ENCODE measurements at places on chromosomes 11 and 22.

DNA sequence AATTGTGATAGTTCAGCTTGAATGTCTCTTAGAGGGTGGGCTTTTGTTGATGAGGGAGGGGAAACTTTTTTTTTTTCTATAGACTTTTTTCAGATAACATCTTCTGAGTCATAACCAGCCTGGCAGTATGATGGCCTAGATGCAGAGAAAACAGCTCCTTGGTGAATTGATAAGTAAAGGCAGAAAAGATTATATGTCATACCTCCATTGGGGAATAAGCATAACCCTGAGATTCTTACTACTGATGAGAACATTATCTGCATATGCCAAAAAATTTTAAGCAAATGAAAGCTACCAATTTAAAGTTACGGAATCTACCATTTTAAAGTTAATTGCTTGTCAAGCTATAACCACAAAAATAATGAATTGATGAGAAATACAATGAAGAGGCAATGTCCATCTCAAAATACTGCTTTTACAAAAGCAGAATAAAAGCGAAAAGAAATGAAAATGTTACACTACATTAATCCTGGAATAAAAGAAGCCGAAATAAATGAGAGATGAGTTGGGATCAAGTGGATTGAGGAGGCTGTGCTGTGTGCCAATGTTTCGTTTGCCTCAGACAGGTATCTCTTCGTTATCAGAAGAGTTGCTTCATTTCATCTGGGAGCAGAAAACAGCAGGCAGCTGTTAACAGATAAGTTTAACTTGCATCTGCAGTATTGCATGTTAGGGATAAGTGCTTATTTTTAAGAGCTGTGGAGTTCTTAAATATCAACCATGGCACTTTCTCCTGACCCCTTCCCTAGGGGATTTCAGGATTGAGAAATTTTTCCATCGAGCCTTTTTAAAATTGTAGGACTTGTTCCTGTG, 3.9 kb downstream of the MALAT1 start:
- DNase-seq, result peak; percentile 45

GRCh38 chr11:305844-306211, 1.8 kb upstream of the IFITM2 start:
- no peak for DNase-seq

- DNase-seq, result no peak
Measured at GRCh38 chr11:59542142-59542810, 30.9 kb downstream of the OR4D9 start.

- no peak for DNase-seq
Measured at GRCh38 chr11:30895046-30895445, 308.9 kb upstream of the MPPED2 start.

DNA sequence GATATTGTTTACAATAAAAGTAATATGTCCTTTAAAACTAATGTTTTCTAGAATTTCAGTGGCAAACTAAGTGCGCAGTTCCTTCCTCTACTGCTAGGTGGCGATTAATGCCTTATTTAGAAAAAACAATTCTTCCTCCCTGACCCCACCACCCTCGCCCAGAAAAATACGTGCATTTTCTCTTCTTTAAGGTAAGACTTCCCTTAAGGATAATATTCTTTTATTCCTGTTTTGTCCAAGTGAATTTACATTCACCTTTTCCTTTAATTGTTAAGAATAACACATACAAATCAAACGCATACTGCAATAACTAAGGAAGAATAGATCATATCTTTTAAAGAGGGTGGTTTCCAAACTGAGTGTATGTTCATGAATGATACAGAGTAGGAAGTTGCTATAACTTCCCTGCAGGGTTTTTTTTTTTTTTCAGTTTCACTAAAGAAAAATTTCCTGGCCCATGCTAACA, 17.0 kb upstream of the PSMA1 start:
- DNase-seq, result peak; percentile 67

DNA sequence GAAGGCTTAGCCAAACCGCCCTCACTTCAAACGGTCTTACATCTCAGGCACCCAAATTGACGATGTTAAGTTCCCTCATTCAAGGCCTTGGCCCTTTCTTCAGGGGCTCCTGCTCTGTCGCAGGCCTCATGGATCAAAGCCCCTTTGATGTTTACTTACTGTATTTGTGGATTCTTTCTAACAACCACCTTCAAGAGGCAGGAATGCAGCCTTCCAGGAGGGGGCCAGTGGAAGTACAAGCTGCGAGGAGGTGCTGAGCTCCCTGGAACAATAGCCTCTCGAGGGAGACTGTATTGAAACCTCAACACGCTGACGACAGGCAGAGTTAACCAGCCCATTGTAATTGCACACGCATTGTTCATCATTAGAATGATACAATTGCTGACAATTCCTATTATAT, 209.1 kb downstream of the ST3GAL4 start:
- DNase-seq, result no peak

GRCh38 chr22:24384131-24384530, 43.3 kb upstream of the ADORA2A start:
- no peak for DNase-seq

DNA sequence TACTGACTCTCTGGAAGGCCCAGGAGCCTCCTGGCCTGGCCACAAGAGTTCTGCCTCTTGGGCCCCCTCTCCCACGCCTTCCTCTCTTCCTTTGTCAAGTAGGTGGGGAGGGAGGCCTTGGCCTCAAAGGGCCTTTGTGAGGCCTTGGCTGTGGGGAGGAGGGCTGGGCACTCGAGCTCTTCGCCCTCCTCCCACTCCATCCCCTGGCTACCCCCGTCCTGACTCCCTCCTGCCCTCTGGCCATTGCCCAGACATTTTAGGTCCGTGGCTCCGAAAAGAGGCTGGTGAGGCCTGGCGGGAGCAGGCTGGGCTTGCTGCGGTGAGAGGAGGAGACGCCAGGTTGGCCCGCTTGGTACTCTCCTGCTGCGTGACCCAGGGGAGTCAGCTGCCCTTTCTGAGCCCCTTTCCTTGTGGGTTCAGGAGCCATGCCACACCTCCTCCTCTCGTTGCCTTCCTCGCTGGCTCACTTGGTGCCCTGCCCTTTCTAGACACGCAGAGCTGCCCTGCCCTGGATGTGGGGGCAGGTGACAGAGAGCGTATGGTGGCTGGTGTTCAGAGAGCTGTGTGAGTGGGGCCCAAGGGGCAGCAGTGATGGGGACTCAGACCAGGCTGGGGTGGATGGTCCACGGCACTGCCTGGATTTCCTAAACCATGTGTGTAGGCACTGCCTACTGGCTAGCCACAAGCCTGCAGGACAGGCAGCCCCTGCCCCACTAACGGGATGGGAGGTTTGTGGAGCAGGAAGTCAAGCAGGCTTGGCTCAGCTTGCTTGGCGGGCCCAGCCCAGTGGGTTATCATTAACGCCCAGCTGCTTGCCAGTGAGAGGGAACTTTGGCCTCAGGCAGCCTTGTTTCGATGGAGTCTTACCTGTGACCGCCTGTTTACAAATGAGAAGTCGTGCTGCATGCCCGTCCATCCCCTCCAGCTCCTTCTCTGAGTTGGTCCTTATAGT, 15.8 kb upstream of the OMP start:
- DNase-seq, result no peak

DNA sequence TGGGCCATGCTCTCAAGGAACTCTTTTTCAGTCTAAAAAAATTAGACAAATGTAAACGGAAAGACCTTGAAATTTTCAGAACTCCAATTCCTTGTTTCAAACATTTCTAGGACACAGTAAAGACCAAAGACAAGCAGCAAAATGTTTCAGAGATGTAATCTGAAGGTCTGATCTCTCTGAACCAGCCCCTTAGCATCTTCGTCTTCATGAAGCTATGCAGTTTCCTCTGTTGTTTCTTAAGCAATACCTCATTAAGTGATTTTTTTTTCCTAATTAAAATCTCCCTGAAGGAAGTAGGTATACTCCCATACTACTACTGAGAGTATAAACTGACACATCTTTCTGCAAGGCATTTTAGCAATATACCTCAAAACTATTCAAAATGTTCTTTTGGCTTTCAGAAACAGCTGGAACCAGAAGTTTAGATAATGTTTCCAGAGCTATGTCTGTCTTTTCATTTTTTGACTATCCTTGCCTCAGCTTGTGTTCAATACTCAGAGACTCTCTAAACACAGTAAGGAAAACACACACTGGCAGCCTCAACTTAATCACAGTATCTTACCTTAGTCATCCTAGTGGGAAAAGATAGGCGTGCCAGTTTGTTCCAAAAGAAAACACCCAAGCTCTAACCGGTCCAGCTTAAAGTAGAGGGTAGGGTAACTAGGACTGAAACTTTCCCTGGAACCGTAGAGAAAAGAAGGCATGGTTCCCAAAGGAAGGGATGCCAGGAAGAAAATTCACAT, 25.1 kb downstream of the SBF2 start:
- DNase-seq, result no peak

DNA sequence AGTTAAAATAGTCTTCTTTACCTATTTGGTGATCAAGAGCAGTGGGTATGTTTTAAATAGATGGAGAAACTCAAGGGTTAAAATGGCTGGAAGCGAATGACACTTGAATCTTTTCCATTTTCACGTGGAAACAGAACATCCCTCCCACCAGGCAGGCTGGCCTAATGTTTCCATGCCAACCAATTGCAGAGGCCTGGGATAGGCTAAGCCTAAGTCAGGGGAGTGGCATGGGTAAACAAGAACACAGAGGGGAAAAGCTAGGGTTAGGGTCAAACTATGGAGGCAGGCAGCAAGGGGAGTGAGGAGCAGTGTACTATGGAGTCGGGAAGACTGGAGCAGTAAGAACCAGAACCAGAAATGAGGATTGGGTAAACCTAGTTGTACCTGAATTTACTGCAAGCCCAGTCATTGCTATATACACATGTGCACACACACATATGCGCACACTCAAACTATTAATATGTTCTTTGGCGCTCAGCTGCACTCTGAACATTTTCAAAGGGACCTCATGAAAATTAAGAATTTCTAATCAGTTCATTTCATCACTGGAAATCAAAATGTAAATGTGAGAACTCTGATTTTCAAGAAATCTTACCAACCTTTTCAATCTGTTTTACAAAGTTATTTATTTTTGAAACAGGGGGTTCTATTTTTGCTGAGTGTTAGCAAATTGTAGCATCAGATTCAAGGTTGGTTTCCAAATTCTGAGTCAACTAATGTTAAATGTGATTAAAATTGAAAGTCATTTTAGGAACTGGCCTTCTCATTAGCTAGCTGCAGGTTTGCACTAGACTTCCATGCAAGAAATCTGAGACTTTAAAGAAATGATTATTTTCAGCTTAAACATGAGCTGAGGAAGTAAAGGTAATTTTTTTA, 327.0 kb upstream of the CCDC90B start:
- DNase-seq, result no peak

DNA sequence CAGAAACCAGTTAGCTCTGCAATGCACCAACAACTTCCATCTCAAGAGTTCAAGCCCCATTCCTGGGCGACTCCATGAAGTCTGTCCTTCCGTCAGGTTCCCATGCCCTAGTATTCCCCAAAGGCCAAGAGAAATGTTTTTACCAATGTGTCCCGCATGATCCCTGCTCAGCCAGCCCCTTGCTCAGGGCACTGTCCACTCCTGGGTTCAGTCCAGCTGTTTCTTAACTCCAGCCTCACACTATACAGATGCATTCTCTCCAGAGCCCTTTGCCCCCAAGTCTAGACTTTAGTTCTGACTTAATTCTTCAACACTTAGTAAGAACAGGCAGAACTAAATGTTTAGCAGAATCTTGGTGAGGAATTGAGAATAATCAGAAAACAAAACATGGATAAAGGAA, 497.5 kb downstream of the SOX6 start:
- DNase-seq, result no peak

GRCh38 chr11:1869427-1870325, 16.8 kb downstream of the LSP1 start:
- no peak for DNase-seq

GRCh38 chr11:108466405-108466804, 924 bp downstream of the C11orf65 start:
- DNase-seq, result no peak

DNA sequence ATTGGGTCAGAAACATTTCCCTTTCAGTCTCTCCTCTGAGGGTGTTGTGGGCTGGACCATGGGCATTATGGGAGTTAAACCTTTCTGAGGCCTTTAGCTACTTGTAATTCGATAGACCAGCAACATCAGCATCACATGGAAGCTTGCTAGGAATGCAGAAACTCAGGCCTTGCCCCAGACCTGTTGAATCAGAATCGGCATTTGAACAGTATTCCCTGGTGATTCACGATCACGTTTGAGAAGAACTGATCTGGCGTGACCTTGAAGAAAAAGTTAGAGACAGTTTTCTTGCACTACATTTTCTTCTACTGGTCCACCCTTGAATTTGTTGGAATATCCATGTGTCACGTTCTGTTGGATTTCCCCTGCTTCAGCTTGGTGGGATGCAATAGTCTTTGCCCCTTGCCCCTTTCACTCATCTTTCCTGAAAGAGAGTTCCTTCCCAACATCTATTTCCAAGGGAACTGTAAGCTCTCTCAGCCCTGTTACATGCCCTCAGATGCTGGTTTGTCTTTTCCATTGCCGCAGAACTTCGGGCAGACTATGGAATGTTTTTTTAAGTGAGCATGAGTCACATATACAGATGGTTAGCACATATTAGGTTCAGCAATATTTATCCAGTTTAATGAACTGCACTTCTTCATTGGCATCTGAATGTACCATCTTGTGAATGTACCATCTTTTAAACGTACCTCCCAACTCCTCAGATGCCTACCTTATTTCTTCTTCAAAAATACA, 23.9 kb downstream of the EHF start:
- no peak for DNase-seq

DNA sequence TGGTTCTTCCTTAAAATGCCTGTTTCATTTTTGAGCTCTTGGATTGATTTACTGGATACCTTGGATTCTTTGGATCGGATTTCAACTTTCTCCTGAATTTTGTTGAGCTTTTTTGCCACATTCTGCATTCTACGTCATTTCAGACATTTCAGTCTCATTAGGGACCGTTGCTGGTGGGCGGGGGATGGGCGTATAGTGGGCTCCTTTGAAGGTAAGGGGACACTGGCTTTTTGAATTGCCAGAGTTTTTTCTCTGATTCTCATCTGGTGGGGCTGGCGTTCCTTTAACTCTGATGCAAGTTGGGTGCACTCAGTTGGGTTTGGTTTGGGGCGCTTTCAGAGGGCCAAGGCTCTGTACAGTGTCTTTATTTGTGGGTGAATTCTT, 216.5 kb downstream of the DYNC2H1 start:
- no peak for DNase-seq

- DNase-seq, result no peak
Measured at GRCh38 chr11:64131683-64132190, 34.2 kb downstream of the MACROD1 start.

DNA sequence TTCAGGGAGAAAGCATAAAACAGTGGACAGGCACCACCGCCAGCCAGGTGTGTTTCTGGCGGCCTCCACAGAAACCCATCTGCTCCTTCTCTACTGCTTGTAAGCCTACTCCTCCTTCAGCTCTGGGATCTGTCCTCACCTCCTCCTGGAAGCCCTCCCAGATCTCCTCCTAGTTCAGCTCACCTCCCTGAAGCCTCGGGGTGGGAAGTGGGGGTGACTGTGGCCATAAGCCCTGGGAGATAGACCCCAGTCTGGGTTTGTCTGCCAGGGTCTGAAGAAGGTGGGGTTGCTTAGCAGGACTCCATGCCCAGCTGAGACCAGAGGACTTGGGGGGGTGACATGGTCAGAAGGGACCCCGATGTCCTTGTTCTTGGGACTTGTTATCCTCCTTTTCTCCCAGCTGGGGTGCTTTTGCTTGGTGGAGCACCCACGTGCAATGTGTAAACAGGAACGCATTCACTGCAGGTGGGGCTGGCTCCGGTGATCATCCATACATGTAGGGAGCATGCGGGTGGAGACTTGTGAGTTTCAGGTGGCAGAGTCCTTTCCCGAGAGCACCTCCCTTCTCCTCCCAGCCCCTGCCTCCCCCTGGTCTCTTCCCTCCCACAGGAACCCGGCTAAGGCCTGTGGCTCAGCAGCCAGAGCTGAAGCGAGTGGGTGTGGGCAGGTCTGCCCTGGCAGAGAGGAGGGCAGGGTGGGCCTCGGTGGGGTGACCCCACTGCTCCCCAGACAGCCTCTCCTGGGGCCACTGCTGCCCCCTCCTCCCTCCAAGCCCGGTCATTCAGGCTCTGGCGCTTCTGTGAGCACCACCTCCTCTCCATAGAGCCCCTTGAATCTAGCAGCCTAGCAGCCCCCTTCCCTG, 25.9 kb downstream of the MRGPRG start:
- DNase-seq, result no peak
